NCI-H524 (cell line): ENCODE measurements at places on chromosomes 5 and 9.

DNA sequence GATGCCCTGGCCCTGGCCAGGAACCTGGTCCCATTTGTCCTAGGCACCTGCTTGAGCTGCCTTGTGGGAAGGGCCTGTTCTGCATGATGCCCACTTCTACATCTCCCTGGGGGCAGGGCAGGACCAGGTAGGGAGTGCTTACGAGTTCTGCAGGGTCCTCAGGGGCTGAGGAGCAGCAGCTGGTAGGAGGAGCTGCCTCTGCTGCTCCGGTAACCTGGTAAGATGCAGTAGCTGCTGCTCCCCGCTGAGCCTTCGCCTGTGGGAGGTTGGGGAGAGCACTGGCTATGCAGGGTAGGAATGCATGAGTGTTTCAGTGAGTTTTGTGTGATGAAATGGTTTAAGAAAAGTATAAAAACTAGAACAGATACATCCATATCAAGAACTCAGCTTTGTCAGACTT is 13.6 kb downstream of the LRRC8A start:
- no peak for DNase-seq

DNA sequence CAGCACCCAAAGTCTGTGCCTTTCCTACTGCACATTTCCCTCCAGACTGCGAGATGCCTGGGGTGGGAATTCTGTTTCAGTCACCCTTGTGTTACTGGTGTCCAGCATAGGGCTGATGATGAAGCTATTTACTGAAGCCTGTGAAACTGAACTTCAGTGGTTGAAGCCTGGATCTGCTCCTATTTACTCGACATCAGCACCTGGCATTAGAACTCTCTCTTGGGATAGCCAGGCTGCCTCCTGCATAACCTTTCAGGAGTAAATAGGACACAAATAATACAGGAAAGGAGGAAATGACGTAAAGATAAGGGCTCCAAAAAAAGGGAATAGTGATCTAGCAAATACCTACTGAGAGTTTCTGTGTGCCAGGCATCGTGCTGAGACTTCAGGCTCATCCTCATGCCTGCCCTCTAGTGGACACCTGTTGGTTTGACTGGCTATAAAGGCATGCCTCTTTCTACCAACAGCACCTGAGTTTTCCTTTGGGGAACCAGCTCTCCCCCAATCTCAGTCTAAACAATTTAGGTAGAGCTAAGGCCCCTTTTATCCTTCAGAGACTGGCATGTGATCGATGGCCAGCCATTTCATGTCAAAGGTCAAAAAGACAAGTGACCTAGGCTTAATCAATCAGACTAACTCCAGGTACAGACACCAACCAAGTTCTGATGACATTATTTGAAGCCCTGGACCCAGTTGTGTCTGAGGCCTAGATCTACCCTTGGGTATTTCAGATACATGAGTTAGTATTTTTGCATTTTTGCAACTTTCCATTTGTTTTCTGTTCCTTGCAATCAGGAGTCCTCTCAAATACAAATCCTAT is 192.1 kb upstream of the TRIM32 start:
- DNase-seq, result no peak

DNA sequence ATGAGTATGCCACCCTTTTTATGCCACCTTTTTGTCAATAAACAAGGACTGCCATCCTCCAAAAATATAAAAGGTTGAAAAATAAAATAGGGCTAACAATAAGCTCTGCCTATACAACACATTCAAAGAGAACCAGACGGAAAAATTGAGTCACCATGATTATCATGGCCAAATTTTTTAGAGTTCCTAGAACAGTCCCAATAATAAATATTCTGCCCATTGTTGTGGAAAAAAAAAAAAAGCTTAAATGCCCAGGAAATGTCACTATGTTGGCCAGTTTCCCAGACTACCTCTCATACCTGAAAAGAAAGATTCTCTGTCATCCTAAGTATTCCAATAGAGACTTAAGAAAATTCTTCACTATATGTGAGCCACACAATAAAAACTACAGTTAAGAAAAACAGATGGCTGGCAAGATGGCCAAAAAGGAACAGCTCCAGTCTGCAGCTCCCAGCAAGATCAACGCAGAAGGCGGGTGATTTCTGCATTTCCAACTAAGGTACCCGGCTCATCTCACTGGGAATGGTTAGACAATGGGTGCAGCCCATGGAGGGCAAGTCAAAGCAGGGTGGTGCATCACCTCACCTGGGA is 149.0 kb downstream of the TMEM161B start:
- no peak for DNase-seq

- no peak for DNase-seq
Observed at GRCh38 chr5:60959156-60959555, 14.2 kb downstream of the NDUFAF2 start.

- DNase-seq, result no peak
Observed at GRCh38 chr9:3906437-3907213, 380.8 kb upstream of the RFX3 start.

- DNase-seq, result no peak
Observed at GRCh38 chr9:130905125-130905901, 8.7 kb upstream of the QRFP start.

DNA sequence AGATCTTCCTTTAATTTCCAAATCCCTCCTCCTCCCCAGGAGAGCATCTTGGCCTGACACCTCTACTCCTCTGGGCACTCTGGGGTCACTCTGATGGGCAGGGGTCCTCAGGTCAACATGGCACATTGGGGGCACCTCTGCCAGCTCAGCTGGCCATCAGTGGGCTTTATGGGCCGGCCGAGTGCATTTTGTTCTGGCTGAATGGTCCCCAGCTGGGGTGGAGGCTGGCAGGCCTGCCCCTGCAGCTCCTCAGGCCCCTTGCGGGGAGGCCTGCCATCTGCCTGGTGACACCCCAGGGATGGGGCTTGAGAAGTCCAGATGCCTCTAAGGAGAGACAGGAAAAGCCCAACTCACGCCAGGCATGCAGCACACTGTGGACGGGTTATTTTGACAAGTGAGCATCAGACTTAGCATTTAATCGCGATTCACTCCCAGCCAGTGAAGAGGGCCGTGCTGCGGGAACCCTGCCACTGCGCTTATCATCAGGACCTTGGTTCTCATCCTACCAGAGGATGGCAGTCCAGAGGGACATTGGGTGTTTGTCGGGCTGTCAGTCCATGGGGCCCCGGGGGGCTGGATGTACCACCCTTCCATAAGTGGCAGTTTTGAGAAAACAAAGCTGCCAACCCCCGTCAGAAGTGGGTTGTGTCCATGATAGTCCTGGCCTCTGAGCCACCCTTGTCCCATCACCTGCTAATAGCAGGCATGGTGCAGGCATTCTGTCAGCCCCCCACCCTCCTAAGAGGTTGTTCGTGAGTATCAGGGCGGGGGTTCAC is 21.7 kb downstream of the PHF2 start:
- peak; percentile 77 for DNase-seq

DNA sequence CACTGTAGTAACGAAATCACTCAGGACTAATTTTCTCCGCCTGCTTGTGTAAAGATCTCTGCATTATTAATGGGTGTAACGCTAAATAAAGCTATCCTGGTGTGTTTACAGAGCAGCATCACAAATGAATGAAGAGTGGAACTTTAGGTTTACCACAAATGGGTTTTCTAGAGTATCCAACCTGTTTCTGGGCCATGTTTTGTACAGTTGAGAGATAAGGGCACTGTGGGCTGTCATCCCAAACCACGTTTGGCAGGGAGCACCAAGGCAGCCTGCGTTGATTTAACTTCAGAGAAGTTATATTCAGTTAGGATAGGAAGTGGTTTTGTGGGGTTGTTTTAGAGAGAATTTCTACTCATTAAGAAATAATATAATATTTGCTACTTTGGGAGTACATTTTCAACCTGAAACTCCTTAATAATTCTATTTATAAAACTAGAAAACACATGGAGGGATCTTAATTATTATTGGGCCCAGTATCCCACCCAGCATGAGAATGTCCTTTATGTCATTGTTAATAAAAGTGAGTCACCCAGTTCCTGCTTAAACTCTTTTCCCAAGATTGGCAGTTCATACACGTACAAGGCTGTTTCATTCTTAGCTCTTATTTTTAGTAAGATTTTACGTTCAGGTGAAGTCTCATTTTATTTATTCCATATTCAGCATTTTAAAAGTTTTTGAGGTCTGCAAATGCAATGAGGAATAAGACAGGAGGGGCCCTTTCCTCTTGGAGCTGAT is 8.0 kb downstream of the KCNN2 start:
- DNase-seq, result no peak

GRCh38 chr9:93636667-93637066 is 60.3 kb downstream of the PHF2 start:
- DNase-seq, result no peak

DNA sequence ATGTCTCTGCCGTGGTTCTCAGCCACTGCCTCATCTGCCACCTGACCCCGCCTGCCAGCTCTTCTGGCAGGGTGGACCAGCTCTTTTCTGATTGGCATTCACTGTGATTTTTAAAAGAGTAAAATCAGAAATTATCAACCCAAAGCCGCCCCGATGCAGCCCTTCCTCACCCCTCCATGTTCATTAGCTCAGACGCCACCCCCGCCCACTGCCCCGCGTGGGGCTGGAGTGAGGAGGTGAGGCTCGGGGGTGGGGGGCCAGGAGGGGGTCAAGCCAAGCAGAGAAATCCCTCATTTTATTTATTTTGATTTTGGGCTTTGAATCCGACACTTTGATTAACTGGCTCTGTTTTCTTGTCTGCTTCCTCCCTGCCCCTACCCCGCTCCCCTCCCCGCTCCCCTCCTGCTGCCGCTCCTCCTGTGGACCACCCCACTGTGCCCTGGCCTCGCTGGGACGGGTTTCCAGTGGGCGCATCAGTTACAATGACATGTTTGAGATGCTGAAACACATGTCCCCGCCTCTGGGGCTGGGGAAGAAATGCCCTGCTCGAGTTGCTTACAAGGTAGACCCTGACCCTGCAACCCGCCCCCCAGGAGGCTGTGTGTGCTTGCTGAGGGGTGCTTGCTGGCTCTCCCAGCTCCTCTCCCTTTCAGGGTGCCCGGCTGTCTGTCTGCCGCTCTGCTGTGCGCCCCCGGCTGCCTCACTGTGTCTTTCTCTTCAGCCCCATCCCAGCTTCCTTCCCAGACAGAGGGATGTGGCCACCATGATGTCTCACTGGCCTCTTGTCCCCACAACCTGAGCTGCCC is 224.9 kb downstream of the CACNA1B start:
- DNase-seq, result no peak

GRCh38 chr5:142319105-142319504 is 5.7 kb downstream of the SPRY4 start:
- no peak for DNase-seq

- DNase-seq, result no peak
Observed at GRCh38 chr9:104849023-104849422, 78.9 kb downstream of the ABCA1 start.
